IPS-NIHi11 (cell line): ENCODE measurements at places on chromosomes 4 and X.

DNA sequence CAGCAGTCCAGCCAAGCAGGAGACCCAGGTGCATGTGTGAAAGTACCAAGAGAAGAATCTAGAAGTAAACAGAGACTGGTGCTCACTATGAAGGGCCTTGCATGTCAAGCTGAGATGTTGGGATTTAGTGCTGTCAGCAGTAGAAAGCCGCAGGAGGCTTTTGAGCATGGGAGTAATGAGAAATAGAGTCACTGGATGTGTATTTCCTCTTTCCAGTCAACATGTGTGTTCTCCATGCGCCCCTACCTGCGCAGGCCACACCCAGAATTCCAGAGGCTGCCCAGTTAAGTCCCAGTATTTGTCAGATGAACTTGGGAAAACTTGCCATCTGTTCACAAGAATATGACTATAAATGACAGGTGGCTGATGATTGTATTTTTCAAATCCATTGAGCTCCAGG is 4.5 kb upstream of the MAMLD1 start:
- no peak for DNase-seq

GRCh38 chrX:112642349-112642748 is 37.4 kb downstream of the LHFPL1 start:
- peak; percentile 69 for DNase-seq

GRCh38 chr4:12884846-12885796 is 599.0 kb downstream of the RAB28 start:
- DNase-seq: peak; percentile 31

DNA sequence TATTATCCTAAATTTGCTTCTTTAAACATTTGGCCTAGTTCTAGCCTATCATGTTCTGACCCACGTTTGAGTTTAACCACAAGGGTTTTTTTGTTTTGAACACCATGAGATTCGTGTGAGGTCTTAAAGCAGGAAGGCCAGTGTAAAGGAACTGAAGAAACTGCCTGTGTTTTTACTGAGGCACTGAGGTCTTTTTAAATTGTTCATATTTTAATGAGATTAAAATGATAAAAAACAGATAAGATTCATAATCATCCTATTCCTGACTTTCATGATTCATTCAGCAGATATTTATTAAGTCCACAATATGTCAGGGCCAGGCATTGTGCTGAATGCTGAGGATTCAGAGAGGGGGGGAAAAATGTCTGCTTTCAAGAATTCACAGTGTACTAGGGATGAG is 3.2 kb downstream of the RPS6KA3 start:
- no peak for DNase-seq

- DNase-seq: no peak
Observed at GRCh38 chr4:7014815-7015214, 28.4 kb upstream of the TADA2B start.

DNA sequence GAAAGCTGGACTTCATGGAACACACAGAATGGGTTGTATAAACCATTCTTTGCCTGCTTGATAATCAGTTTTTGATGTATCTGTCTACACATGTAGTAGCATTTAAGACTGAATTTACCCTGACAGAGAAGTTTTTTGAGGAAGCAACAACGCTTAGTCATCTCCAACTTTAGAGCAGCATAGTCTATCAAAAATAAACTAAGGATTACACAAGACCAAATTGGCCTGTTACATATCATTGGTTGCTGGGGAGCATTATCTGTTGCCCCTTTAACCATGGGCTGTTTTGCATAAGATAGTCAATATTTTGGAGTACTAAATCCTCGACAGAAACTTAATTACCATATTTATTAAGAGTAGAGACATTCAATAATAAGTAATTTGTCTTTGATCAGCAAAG is 347.4 kb downstream of the FAM47B start:
- DNase-seq: no peak

DNA sequence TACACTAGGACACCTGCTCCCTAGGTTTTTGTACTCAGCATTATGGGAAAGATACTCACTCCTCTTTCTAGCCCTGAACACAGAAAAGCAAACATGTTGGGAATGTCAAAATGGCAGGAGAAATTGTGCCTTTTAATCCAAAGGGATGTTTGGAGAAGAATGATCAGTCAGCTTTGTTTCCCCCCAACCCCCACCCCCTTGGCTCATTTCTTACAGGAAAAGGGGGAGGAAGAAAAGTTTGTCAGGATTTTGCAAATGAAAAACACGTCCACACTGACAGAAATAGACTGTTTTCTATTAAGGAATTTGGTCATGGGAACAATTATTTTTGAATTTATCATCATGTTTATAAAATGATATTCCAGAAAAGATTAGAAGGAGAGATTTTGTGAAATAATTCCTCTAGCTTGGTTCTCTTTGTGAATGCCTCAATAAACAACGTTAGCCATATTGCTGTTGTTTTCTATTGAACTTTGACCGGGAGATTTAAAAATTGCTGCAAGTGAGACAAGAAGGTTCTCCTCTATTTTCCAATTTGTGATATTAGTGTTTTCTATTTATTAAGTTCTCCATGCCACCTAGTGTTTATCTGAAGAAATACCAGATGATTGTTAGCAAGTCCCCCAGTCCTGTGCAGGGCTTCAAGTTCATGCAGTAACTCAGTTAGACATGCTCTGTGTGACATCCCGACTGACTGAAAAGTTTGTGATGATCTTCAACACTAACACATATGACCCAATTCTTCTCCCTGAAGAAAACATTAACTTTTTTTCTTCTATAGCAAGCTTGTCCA is 31.3 kb upstream of the TFDP3 start:
- no peak for DNase-seq

DNA sequence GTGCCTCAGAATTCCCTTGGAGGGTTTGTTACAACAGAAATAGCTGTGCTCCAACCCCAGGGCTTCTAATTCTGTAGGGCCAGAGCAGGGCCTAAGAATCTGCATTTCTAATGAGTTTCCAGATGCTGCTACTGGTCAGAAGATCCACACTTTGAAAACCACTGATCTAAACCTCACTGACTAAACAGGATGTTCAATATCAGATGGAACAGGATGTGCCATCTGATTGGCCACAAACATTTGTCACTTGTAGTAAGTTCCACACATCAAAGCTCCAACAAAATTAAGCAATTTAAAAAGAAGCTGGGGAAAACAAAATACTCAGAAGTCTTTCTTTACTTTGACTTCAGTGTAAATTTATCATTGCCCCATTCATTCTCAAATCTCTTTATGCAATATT is 14.3 kb downstream of the CASK start:
- no peak for DNase-seq

DNA sequence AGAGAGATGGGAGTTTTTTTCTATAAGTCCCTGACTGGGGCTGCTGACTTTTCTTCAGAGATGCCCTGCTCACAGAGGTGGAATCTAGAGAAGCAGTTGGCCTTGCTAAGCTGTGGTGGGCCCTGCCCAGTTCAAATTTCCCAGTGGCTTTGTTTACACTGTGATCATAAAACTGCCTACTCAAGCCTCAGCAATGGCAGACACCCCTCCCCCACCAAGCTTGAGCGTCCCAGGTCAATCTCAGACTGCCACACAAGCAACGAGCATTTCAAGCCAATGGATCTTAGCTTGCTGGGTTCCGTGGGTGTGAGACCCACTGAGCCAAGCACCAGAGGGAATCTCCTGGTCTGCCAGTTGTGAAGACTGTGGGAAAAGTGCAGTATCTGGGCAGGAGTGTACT is 199.8 kb upstream of the WDFY3 start:
- no peak for DNase-seq

- peak; percentile 33 for DNase-seq
Observed at GRCh38 chr4:76197971-76198410, 15.6 kb downstream of the SCARB2 start.

DNA sequence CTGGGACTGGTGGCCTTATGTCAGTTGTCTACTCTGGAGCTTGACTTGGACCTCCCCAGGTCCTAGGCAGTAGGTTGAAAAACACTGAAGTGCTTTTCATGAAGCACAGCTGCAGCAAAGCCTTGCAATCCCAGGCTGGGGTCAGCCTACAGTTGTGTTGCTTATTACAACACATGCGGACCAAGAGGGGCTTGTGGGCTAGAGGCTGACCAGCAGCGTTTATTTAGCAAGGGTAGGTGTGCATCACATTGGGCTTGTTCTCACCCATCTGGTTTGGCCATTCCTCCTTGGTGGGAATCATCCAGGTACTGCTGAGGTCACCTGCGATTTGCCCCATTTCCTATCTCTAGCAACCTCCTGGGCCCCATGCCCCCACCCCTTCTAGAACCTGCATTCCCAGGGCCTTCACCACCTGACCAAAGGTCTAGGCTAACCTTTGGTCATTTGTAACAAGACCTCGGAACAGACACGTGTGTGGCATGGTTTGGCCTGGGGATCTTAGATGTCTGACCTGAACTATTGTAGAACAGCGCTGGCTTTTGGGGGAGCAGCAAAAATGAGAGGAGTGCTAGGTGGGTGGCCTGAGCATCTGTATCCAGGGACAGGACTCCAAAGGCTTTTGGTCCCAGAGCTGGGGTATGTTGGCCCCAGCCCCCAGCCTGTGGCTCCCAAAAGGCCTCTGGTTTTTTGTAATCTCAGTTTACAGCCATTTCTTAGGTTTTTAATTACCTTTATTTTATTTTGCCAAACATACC is 3.0 kb downstream of the RPL10 start:
- DNase-seq: no peak
